Inflammatory macrophage treated with lipopolysaccharide for 4 hours (primary cell): ENCODE measurements at places on chromosomes 1 and 21.

GRCh38 chr1:27166929-27167328, 12.0 kb upstream of the SLC9A1 start:
- DNase-seq: no peak

GRCh38 chr1:24996983-24997893, 67.2 kb upstream of the RUNX3 start:
- DNase-seq: no peak

DNA sequence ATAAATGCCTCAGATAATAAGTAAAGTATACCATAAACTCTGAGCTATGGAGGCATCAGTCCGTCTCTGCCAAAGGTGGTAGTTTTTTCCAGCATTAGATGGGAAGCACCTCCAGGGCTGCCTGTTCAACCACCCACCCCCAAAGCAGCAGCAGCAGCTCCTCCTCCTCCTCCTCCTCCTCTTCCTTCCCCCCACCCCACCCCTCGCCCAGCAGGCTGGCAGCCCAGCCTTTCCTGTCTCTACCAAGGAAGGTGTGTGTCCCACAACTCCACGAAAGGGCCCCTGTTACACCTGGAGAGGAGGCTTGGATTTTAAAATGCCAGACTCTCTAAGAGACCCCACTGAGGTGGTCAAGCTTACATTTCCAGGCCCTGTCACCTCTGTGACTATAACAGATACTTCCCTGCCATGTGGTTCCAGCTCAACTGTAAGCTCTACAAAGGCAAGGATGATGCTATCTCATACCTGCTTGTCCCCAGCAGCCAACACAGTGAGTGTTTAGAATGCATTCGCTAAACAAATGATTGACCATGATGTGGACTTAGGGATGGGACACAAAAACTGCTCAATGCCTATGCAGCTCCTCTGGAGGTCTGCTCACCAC, 76.7 kb downstream of the GFI1 start:
- no peak for DNase-seq

GRCh38 chr1:61921435-61921834, 179.2 kb downstream of the PATJ start:
- DNase-seq: no peak
